Testis (tissue), 5 donors: ENCODE measurements at places on chromosomes 5 and 9. TPM values are rescaled to one million over a fixed set of nuclear protein-coding genes. Genes with fewer than 3 reads are reported as not detected.

DNA sequence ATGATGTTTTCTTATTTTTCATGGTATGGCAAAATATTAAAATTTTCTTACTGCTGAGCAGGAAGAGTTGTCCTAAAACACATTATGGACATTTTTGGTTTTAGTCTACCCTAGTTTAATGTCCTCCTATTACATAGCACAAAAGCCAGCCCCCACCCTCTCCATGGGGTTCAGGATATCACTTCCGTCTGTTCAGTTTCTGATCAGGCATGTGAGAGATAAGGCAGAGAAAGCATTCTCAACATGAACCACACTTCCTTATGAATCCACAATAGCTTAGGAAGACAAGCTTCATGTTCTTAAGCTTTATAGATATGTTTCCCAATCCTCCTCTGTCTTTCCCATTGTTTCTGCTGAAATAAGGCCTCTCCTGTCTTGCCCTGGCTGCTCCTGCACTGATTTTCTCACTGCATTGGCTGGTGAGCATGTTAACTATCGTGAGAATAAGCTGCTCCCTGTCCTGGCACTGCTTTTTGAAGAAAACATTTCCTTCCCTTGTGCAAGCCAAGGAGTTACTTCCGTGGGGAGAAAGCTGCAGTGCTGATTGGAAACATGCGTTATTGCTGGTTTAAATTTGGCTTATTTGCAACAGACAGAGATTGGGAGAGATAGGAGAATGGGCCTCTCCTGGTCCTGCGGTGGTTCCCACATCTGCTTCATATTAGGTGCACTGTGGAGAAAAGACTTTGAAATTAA, 260.3 kb upstream of the RPS23 start:
- H3K4me3 ChIP-seq = no peak overlapping the region
- H3K27me3 ChIP-seq = no peaks in the 10 kb centered on the region
- H3K4me1 ChIP-seq = no peaks in the 10 kb centered on the region
- DNase-seq = no peak

- no peak for DNase-seq
- no peak overlapping the region for H3K4me3 ChIP-seq
- no peaks in the 10 kb centered on the region for H3K4me1 ChIP-seq
These were observed 1078.3 kb upstream of the SEMA6A start for GRCh38 chr5:117652958-117653280.

- H3K4me3 ChIP-seq = no peak overlapping the region
- H3K27ac ChIP-seq = no peak overlapping the region
- H3K4me1 ChIP-seq = peaks cover 12% of the 10 kb centered on the region
- H3K27me3 ChIP-seq = no peaks in the 10 kb centered on the region
- peak; percentile 30 for DNase-seq
These were observed 238.8 kb downstream of the ARHGAP26 start for GRCh38 chr5:143008809-143009521.

- peak overlapping the region; percentile 40 for H3K4me3 ChIP-seq
- no peaks in the 10 kb centered on the region for H3K36me3 ChIP-seq
- no peaks in the 10 kb centered on the region for H3K4me1 ChIP-seq
- no peaks in the 10 kb centered on the region for H3K27me3 ChIP-seq
- H3K27ac ChIP-seq = no peak overlapping the region
- DNase-seq = peak; percentile 44
These were observed 45.2 kb downstream of the ANKDD1B start for GRCh38 chr5:75656311-75657003.

DNA sequence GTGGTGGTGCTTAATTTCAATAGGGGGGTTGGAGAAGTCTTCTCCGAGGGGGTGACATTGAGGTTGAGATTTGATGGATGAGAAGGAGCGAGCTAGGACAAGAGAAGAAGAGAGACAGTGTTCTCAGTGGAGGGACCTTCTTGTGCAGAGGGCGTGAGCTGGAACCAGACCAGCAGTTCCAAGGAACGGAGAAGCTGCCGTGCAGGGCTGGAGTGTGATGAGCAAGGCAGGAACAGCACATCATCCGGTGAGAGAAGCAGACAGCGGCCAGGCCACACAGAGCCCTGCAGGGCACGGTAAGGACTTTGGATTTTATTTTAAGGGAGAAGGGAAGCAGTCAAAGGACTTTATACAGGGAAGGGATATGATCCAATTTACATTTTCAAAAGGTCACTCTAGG, 206.9 kb downstream of the MELK start:
- DNase-seq = peak; percentile 55
- no peak overlapping the region for H3K27ac ChIP-seq
- H3K4me3 ChIP-seq = peak overlapping the region; percentile 38
- H3K4me1 ChIP-seq = peaks cover 16% of the 10 kb centered on the region
- no peaks in the 10 kb centered on the region for H3K27me3 ChIP-seq
- no peaks in the 10 kb centered on the region for H3K36me3 ChIP-seq

DNA sequence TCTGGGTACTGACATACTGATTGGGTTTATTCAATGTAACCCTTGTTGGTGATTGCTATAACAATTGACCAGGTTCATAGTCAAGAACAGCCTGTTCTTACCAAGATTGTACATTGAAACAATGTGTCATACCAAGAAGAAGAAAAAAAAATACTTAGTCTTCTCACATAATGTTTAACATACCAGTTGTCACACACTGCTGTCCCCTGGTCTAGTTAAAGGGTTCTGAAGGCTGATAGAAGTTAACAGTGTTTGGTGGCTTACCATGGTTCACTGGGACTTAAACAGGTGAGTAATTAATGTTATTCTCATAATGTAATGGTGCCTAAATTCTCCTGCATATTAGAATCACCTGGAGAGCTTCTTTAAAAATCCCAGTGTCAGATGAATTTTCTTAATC, 18.5 kb upstream of the CDC42SE2 start:
- H3K27me3 ChIP-seq = no peaks in the 10 kb centered on the region
- peak overlapping the region; percentile 27 for H3K27ac ChIP-seq
- peaks cover 5% of the 10 kb centered on the region for H3K4me1 ChIP-seq
- no peaks in the 10 kb centered on the region for H3K36me3 ChIP-seq

DNA sequence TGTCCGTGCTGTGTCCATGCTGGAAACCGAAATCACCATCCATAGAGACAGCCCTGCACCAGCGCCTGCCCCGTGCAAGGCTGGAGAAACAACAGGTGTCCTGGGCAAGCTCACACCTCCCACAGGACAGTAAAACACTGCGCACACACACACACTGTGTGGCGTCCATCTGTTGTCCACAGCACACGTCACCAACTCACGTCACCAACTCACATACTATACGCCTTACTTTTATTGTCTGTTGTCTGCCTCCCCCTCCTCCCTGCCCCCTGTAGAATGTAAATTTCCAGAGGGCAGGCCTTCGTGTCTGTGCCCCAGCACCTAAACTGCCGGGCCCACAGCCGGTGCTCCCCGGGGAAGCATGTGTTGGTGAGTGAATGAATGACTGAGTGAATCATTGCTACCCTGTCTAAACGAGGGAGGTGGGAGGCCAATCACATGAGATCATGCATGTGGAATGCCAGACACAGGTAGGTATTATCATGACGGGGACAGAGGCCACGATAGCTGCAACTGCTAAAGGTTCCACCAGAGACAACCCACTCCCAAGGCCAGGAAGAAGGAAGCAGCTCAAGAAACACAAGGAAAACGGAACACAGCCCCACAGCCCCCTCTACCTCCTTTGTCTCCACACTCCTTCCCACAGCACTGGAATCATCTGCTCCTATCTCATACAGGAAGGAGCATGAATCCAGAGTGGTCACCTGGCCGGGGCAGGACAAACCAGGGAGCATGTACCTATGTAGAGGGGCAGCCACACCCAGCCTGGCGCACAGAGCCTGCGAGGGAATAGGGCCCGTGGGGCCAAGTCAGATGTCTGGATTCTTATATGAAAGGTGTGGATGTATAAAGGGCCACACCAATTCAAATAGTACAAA, 41.9 kb downstream of the STK10 start:
- H3K36me3 ChIP-seq = no peaks in the 10 kb centered on the region
- DNase-seq = no peak
- H3K27ac ChIP-seq = peak overlapping the region; percentile 59
- no peak overlapping the region for H3K4me3 ChIP-seq

- DNase-seq = no peak
- H3K27me3 ChIP-seq = no peaks in the 10 kb centered on the region
- H3K4me3 ChIP-seq = no peak overlapping the region
- no peaks in the 10 kb centered on the region for H3K36me3 ChIP-seq
These were observed 998.2 kb downstream of the PTPRD start for GRCh38 chr9:9614607-9615006.

GRCh38 chr5:79459626-79460025, 54.3 kb downstream of the HOMER1 start:
- no peak overlapping the region for H3K27ac ChIP-seq
- H3K4me3 ChIP-seq = no peak overlapping the region
- no peaks in the 10 kb centered on the region for H3K36me3 ChIP-seq
- H3K27me3 ChIP-seq = no peaks in the 10 kb centered on the region
- no peak for DNase-seq
- H3K4me1 ChIP-seq = no peaks in the 10 kb centered on the region

DNA sequence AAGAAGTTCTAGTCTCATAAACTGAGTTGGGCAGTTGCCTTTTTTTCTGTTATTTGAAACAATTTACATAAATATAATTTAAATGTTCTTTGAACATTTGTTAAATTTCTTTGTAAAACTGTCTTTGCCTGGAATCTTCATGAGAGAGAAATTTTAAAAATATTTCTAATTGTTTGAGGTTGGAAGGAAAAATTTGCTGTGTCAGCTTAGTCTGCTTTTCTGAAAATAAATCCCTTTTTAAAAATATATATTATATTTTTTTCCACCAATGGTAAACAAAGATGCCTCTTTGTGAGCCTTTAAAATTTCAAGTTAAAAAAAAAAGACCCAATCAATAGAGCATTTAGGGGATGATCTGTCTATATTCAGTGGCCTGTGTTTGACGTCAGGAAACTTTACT, 542.7 kb downstream of the KIF4B start:
- no peaks in the 10 kb centered on the region for H3K4me1 ChIP-seq
- H3K27me3 ChIP-seq = no peaks in the 10 kb centered on the region
- no peak for DNase-seq

- H3K4me3 ChIP-seq = no peak overlapping the region
- no peaks in the 10 kb centered on the region for H3K4me1 ChIP-seq
These were observed 96.0 kb upstream of the PRRC1 start for GRCh38 chr5:127421471-127421870.

DNA sequence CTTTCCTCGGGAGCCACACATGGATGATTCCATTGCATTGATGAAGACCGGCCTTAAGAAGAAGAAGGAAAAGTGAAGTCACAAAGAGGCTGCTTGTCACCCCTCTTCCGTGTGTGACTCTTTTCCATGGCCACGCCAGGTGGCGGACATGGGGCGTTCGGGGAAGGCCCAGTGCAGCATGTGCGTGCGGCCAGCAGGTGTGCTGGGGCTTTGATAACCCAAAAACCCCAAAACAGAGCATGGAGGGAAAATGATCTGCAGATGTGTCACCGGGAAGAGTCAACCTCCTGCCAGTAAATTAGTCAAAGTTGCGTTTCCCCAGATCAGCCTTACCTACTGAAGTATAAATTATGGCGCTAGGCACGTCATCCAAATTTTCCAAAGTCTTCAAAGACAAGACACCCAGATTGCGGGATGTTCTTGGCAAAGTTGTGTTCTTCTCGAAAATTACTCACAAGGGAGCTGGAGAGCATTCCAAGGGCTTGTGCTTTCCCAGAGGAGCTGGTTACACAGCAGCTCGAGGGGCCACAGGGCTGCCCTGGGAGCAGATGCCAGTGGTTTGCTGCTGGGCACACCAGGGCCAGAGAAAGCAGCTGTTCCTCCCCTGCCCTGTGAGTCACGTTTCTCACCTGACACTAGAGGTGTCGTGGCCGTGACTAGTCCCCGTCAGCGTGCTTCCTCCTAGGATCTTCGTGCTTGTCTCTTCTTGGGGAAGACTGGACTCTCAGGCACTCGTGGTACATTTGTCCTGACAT, 53.9 kb downstream of the IRX2 start:
- H3K4me1 ChIP-seq = no peaks in the 10 kb centered on the region
- H3K27ac ChIP-seq = no peak overlapping the region
- H3K4me3 ChIP-seq = no peak overlapping the region
- H3K36me3 ChIP-seq = no peaks in the 10 kb centered on the region

DNA sequence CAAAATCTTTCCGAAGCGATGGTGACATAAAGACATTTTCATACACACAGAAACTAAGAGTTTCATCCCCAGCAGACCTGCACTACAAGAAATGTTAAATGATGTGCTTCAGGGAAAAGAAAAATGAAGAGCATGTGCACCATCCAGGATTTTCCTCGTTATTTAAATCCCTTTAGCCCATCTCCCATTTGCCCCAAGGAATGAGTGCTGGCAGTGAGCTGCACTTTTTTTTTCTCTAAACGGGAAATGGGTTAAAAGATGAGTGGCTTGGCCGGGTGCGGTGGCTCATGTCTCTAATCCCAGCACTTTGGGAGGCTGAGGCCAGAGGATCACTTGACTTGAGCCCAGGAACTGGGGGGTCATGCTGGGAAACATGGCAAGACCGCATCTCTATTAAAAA, 6.8 kb upstream of the LRRC14B start:
- no peak for DNase-seq
- H3K4me3 ChIP-seq = no peak overlapping the region
- no peaks in the 10 kb centered on the region for H3K36me3 ChIP-seq
- no peaks in the 10 kb centered on the region for H3K4me1 ChIP-seq
- no peak overlapping the region for H3K27ac ChIP-seq

GRCh38 chr5:60415443-60415842, 284.5 kb downstream of the DEPDC1B start:
- H3K4me1 ChIP-seq = no peaks in the 10 kb centered on the region
- H3K27me3 ChIP-seq = no peaks in the 10 kb centered on the region
- no peak overlapping the region for H3K27ac ChIP-seq

DNA sequence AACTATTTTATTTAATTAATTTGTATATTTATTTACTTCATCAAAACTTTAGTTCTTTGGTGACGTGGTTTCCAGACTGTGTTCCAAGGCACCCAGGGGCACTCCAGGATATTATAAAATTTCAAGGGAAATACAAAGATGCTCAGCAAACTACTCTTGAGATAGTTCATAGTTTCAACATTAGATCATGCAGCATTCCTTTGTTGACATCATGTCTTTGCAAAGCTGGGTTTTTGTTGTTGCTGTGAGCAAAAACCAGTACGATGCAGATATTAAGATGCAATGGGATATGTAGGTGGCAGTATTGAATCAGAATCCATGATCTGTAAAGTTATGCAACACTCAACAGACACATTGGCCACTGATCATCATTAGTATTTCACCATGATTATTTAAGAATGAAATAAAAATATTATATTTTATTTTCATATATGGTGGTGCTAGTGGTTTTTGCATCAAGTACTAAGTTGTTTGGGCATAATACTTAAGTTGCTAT, 219.7 kb downstream of the ADCY2 start:
- DNase-seq = no peak
- H3K27me3 ChIP-seq = no peaks in the 10 kb centered on the region
- H3K4me1 ChIP-seq = no peaks in the 10 kb centered on the region
- H3K36me3 ChIP-seq = no peaks in the 10 kb centered on the region
- H3K27ac ChIP-seq = no peak overlapping the region

- DNase-seq = no peak
- no peaks in the 10 kb centered on the region for H3K4me1 ChIP-seq
- H3K27ac ChIP-seq = no peak overlapping the region
- no peaks in the 10 kb centered on the region for H3K36me3 ChIP-seq
- no peaks in the 10 kb centered on the region for H3K27me3 ChIP-seq
- H3K4me3 ChIP-seq = no peak overlapping the region
These were observed 291.2 kb downstream of the IRX1 start for GRCh38 chr5:3886524-3887451.

- H3K4me1 ChIP-seq = peaks cover 12% of the 10 kb centered on the region
- no peaks in the 10 kb centered on the region for H3K36me3 ChIP-seq
- no peak overlapping the region for H3K4me3 ChIP-seq
- H3K27me3 ChIP-seq = no peaks in the 10 kb centered on the region
- peak overlapping the region; percentile 10 for H3K27ac ChIP-seq
- no peak for DNase-seq
These were observed 21.5 kb downstream of the SNAPC3 start for GRCh38 chr9:15444141-15444540.

Gene ITK
- total RNA-seq = 0.93 TPM

Gene OR1J2
- 0.62 TPM for total RNA-seq

Gene GHR
- 3.7 TPM for total RNA-seq

Gene MEIKIN
- total RNA-seq = 27.0 TPM

Gene FCN2
- total RNA-seq = not detected

Gene GFI1B
- 4.3 TPM for total RNA-seq

Gene SPAG8
- total RNA-seq = 18.9 TPM

Gene NFX1
- 48.6 TPM for total RNA-seq

Gene SLC46A2
- 1.4 TPM for total RNA-seq
